ENCODE measurements at places on chromosomes 12 and 14. TPM values are rescaled to one million over a fixed set of nuclear protein-coding genes. Genes with fewer than 3 reads are reported as not detected.

GRCh38 chr12:67057072-67057471 lies 212.1 kb upstream of the CAND1 start:
- DNase-seq = no peak
- H3K27ac ChIP-seq = no peak overlapping the region
- no peaks in the 10 kb centered on the region for H3K36me3 ChIP-seq
- H3K4me3 ChIP-seq = no peak overlapping the region
- H3K4me1 ChIP-seq = no peaks in the 10 kb centered on the region

DNA sequence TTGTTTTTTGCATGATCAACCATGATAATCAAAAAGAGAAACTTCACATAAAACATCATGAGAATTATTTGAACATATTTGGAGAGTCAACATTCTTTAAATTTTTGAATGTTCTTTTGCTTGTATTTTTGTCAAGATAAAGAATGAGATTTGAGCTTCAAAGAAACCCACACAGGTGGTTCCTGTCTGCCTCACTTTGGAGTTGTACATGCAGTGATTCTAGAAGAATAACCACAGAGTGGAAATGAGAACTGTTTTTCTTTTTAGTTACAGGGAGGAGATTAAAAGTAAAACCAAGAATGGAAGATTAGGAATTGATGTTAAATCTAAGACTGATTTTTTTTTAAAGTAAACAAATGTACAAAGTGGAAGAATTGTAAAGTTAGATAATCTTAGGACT lies 2.3 kb upstream of the ZNF705A start:
- no peak overlapping the region for H3K27ac ChIP-seq
- H3K4me1 ChIP-seq = no peaks in the 10 kb centered on the region
- no peaks in the 10 kb centered on the region for H3K36me3 ChIP-seq
- no peaks in the 10 kb centered on the region for H3K27me3 ChIP-seq
- no peak overlapping the region for H3K4me3 ChIP-seq
- no peak for DNase-seq

Gene HOXC13
- total RNA-seq = 1.0 TPM

Gene KRT75
- not detected for total RNA-seq

GRCh38 chr12:46369474-46370379 lies 2.8 kb downstream of the SLC38A2 start:
- peak overlapping the region; percentile 99 for H3K4me3 ChIP-seq
- peak overlapping the region; percentile 98 for H3K27ac ChIP-seq
- H3K27me3 ChIP-seq = no peaks in the 10 kb centered on the region
- peaks cover 6% of the 10 kb centered on the region for H3K36me3 ChIP-seq
- DNase-seq = no peak

DNA sequence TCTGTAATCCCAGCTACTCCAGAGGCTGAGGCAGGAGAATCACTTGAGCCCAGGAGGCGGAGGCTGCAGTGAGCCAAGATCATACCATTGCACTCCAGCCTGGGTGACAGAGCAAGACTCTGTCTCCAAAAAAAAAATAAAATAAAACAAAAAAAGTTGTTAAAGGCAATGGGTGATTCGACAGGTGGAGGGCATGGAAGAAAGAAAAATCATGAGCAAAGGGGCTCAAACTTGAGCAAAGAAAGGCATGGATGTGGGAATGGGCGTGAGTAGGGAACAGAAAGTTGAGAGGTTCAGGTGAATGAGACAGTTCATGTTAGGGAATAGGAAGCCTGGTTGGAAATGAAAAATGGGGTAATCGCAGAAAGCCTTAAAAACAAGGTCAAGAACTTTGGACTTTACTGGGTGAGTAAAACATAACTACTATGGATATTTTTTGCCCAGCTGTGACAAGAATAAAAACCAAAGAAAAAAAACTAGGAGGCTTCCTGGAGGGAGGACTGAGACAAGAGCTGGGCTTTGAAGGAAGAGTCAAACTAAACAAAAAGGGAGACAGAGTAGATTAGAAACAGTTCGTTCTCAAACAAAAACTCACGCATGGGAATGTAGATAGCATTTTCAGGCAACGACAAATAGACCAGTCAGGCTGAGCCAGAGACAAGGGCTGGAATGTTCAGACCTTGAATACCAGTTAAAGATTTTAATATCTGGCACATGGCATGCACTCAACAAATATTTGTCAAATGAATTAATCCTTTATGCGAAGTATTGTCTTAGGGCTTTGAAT lies 18.8 kb downstream of the PYM1 start:
- peak overlapping the region; percentile 57 for H3K27ac ChIP-seq
- H3K4me1 ChIP-seq = no peaks in the 10 kb centered on the region
- H3K27me3 ChIP-seq = no peaks in the 10 kb centered on the region
- H3K4me3 ChIP-seq = no peak overlapping the region
- no peaks in the 10 kb centered on the region for H3K36me3 ChIP-seq

Gene CNTN1
- total RNA-seq = 7.2 TPM

- H3K4me1 ChIP-seq = no peaks in the 10 kb centered on the region
- DNase-seq = no peak
- peaks cover 5% of the 10 kb centered on the region for H3K36me3 ChIP-seq
- no peaks in the 10 kb centered on the region for H3K27me3 ChIP-seq
These were observed 5.8 kb downstream of the CCNB1IP1 start for GRCh38 chr14:20327005-20327869.

Gene KRT5
- 4.3 TPM for total RNA-seq

Gene SIX6
- total RNA-seq = not detected

DNA sequence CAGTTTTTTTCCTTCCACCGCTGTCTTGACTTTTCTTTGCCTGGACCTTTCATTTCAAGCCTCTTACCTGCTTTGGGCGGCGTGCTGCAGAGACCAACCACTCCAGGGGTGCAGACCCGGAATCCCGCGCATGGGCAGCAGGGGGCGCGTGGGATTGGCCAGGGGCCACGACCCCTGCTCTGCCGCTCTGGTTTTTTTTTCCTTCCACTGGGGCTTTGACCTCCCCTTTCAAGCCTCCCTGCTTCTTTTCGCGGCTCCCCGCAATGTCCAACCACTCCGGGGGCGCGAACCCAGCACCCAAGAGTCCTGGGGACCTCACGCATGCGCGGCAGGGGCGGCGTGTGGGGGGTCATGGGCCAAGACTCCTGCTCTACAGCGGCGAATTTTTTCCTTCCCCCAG lies 325.1 kb downstream of the ALG10 start:
- H3K4me1 ChIP-seq = no peaks in the 10 kb centered on the region
- no peaks in the 10 kb centered on the region for H3K27me3 ChIP-seq
- H3K36me3 ChIP-seq = no peaks in the 10 kb centered on the region
- no peak overlapping the region for H3K27ac ChIP-seq
- H3K4me3 ChIP-seq = no peak overlapping the region

GRCh38 chr14:93032421-93032936 lies 83.2 kb downstream of the ITPK1 start:
- H3K4me3 ChIP-seq = no peak overlapping the region
- no peaks in the 10 kb centered on the region for H3K36me3 ChIP-seq
- no peaks in the 10 kb centered on the region for H3K27me3 ChIP-seq
- DNase-seq = no peak
- H3K4me1 ChIP-seq = no peaks in the 10 kb centered on the region

Gene C12orf54
- total RNA-seq = not detected

DNA sequence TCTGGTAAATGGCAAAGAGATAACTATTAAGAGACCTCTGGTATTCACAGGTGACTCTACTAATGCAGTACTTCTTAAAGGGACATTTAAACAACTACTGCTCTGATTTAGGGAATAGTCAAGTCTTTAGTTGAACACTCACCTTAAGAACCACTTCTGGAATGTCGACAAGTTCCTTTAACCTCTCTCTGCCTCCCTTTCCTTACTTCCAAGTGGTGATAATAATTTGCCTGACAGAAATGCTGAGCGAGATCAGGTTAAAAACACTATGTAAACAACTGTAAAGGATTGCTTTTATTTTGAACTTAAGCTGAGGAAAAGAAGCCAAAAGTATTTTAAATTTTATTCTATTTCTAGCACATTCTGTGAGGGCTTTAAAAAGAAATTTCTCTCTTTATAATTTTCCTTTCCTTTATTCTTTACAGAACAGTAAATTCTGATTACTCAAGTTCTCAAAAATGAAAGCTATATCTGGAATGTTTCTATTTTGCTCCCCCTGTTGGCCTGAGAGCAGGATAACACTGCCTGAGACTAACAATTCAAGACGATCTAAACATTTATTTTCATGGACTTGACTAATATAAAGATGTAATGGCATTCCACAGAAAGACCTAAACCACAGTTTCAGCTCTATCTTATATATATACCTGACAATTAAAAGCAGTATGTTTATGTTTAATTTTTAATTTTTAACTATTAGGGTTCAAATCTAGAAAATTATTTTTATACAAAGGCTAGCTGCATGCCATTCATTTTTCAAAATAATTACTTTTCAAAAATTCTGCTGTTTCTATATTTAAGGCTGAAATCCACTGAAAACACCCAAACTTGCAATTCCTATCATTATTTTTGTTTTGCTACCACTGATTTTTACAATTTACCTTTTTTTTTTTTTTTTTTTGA lies 29.2 kb downstream of the ZCCHC8 start:
- no peak for DNase-seq
- H3K27ac ChIP-seq = peak overlapping the region; percentile 85
- no peaks in the 10 kb centered on the region for H3K4me1 ChIP-seq

DNA sequence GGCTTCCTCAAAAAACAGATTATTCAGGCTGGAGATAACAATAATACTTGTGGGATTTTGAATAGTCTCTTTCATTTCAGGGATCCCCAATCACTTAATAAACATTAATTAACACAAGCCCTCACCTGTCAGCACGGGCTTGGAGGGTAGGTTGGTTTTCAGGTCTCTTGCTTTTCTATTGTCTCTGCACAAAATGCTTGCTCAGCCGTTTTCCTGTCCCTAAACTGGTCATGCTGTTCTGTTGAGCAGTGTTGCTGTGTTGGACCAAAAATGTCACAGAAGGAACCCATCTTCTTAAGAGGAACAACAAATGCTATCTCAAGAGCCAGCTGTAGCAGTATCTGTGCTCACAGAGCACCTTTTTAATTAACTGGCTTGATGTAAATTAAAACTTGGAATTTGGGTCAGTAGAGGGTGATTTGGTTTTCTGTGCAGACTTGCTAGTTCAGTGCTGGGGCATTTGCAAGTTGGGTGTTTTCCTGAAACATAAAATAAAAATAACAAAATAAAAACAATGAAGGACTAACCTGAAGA lies 231.8 kb upstream of the CRY1 start:
- no peaks in the 10 kb centered on the region for H3K4me1 ChIP-seq
- H3K4me3 ChIP-seq = no peak overlapping the region
- no peak overlapping the region for H3K27ac ChIP-seq
- peaks cover 8% of the 10 kb centered on the region for H3K27me3 ChIP-seq

Measured in breast epithelium (tissue), 4 donors.